ENCODE measurements at places on chromosomes 1 and 21. TPM values are rescaled to one million over a fixed set of nuclear protein-coding genes. Genes with fewer than 3 reads are reported as not detected.

Gene CFHR3
- polyA plus RNA-seq = 2.3 TPM

Gene SLC30A2
- polyA plus RNA-seq = 0.59 TPM

Gene NECTIN4
- 0.19 TPM for polyA plus RNA-seq

Gene S100A12
- polyA plus RNA-seq = 0.80 TPM

Gene OR2M7
- not detected for polyA plus RNA-seq

Gene ACBD3
- 45.6 TPM for polyA plus RNA-seq

Gene UBE2U
- not detected for polyA plus RNA-seq

Gene ASTN1
- 5.2 TPM for polyA plus RNA-seq

Gene C2CD4D
- polyA plus RNA-seq = 0.17 TPM

Gene SLC9C2
- not detected for polyA plus RNA-seq

Gene LCE6A
- polyA plus RNA-seq = not detected

Gene TMEM269
- polyA plus RNA-seq = 1.2 TPM

Gene TMIGD3
- polyA plus RNA-seq = 1.1 TPM

Gene SDCCAG8
- polyA plus RNA-seq = 23.0 TPM

Gene CNKSR1
- 2.2 TPM for polyA plus RNA-seq

Gene NPR1
- polyA plus RNA-seq = 13.8 TPM

Gene ITPKB
- polyA plus RNA-seq = 25.1 TPM

Gene HRNR
- 0.21 TPM for polyA plus RNA-seq

Gene OLIG2
- 0.08 TPM for polyA plus RNA-seq

All from muscle of back (tissue), 13 donors.